Mesendoderm (in vitro differentiated cells): ENCODE measurements at places on chromosomes 2 and 18.

DNA sequence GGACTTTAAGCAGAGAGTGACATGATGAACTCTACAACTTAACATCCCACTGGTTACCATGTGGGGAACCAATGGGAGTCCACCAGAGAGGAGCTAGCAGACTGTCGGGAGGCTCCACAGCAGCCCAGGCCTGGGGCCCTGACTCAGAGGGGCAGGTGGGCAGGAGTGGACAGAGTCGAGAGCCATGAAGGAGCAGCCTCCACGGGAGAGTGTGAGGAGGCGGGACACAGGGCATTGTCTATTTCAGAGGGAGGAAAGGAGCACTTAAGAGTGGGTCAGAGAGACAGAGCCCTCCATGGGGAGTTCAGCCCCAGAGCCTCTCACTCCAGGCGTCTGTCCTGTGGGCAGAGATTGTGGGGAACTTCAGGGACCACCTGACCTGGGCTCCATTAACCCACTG lies 118.7 kb downstream of the CYP26B1 start:
- DNase-seq = no peak

- no peak for DNase-seq
These were observed 127.6 kb downstream of the NCOA1 start for GRCh38 chr2:24618680-24619079.

DNA sequence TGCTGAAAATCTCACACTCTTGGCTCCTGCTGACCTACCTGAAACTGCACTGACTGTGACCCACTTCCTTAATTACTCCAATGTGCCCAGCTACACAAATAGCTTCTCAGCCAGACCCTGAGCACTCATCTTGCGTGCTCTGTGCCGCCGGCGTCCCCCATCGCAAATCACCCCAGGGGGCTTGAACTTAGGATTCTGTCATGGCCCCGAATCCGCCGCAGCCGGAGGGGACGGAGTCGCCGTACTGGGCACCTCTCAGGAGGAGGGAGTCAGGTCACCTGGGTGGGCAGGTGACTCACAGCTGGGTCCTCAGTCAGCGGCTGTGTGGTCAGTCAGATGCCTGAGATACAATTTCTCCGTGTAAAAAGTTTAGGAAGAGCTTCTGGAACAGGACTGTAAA lies 804.9 kb upstream of the SALL3 start:
- DNase-seq = no peak

- DNase-seq = peak; percentile 20
These were observed 73.9 kb upstream of the SIX2 start for GRCh38 chr2:45083175-45083574.
